Osteoblast (primary cell): ENCODE measurements at places on chromosomes 7 and 10. TPM values are rescaled to one million over a fixed set of nuclear protein-coding genes. Genes with fewer than 3 reads are reported as not detected.

DNA sequence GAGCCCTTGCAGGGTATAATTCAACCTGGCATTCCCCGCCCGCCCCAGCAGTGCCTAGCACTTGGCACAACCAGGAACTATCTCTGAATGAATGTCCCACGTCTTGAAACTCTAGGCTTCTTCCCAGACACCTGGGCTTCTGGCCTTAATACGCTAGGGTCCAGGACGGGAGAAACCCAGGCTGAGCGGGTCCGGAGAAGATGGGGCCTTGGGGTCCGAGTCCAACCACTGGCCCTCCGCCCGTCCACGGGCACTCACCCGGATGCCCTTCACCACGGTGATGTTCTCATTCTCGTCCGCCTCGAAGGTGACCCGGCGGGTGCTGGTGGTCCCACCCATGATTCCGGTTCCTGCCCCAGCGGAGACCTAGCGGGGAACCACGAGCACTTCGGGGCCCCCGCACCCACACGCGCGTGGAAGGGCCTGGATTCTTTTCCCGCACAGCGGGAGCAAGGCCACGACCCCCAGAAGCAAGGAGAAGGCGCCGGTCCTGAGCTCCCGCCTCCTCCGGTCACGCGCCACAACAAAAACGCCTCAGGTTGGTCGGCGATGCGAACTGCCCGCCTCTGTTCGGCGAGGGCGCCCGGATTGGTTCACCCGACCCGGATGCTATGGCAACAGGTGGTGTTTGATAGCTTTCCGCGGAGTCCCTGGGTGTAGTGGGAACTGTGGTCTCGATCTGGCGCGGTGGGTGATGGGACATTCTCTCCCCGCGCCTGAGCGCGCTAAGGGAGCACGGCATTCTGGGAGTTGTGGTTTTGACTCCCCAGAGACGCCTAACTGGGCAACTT lies at the start of gene CHCHD3:
Gene CHCHD3 (minus strand): TSS at position 492 of the 791 bp plus-strand sequence. CDS start 153 bp downstream, at position 339.
- H3K4me3 ChIP-seq: peak within 1 kb of the TSS; percentile 95
- H3K36me3 ChIP-seq: no peaks in the 10 kb centered on the region
- peak within 1 kb of the TSS; percentile 89 for H3K27ac ChIP-seq
- H3K4me1 ChIP-seq: peaks cover 11% of the 10 kb centered on the region
- peak; percentile 97 for DNase-seq
- no peaks in the 10 kb centered on the region for H3K27me3 ChIP-seq

- H3K4me1 ChIP-seq: no peaks in the 10 kb centered on the region
- DNase-seq: peak; percentile 50
- H3K36me3 ChIP-seq: no peaks in the 10 kb centered on the region
These were observed 22.3 kb upstream of the SFMBT2 start for GRCh38 chr10:7432884-7433726.

- peak; percentile 91 for DNase-seq
- H3K36me3 ChIP-seq: no peaks in the 10 kb centered on the region
- H3K27me3 ChIP-seq: no peaks in the 10 kb centered on the region
- peaks cover 12% of the 10 kb centered on the region for H3K4me1 ChIP-seq
- H3K27ac ChIP-seq: no peak overlapping the region
These were observed 238.0 kb upstream of the INHBA start for GRCh38 chr7:41940760-41941343.

DNA sequence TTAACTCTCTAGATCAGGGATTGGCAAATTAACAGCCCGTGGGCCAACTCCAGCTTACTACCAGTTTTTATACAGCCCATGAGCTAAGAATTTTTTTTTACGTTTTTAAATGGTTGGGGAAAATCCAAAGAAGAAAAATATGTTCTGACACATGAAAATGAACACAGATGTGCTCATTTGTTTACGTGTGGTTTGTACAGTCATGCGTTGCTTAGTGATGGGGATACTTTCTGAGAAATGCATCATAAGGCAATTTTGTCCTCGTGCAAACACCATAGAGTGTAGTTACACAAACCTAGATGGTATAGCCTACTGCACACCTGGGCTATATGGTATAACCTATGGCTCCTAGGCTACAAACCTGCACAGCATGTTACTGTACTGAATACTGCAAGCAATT lies 8.3 kb upstream of the SMKR1 start:
- H3K36me3 ChIP-seq: no peaks in the 10 kb centered on the region
- DNase-seq: no peak
- no peaks in the 10 kb centered on the region for H3K27me3 ChIP-seq
- peaks cover 25% of the 10 kb centered on the region for H3K4me1 ChIP-seq

- H3K36me3 ChIP-seq: no peaks in the 10 kb centered on the region
- H3K27me3 ChIP-seq: no peaks in the 10 kb centered on the region
- H3K27ac ChIP-seq: no peak overlapping the region
- H3K4me1 ChIP-seq: peaks cover 41% of the 10 kb centered on the region
These were observed 492.9 kb downstream of the TNS3 start for GRCh38 chr7:47089068-47089417.

DNA sequence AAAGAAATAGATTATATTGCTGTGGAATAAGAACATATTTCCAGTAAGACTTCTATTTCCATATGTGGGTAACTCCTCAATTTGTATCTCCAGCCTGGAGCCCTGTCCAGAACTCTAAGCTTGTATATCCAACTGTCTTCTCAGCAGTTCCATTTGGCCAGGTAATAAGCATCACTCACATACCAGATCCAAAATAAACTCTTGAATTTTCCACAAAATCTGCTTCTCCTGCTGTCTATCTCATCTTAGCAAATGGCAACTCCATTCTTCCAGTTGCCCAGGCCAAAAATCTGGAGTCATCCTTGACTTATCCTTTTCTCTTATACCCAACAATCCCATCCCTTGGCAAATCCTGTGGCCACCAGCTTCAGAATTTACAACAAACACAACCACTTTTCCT lies 325.8 kb downstream of the CAMK1D start:
- no peaks in the 10 kb centered on the region for H3K27me3 ChIP-seq
- H3K4me1 ChIP-seq: no peaks in the 10 kb centered on the region
- no peak overlapping the region for H3K27ac ChIP-seq

DNA sequence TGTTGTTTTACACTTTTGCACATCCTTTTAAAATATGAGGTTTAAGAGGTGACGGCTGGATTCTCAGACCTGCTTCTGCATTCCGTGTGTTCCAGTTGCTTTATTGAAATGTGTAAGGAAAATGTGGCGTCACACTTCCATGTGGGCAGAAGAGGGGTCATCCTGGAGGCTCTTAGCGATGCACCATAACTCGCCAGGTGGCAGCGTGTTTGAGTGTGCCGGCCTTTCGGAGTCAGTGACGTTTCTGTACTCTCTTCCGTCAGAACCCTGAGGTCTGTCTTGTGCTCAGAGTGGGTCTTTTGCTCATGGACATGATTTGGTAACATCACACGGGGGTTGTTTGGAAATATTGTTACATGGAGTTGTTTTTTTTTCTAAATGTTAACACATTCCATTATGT lies 9.1 kb downstream of the PPP2R2D start:
- no peak overlapping the region for H3K27ac ChIP-seq
- H3K4me3 ChIP-seq: no peak overlapping the region

GRCh38 chr7:55723621-55723941 lies 139.0 kb downstream of the SEPTIN14 start:
- no peaks in the 10 kb centered on the region for H3K4me1 ChIP-seq
- no peaks in the 10 kb centered on the region for H3K36me3 ChIP-seq
- no peak overlapping the region for H3K4me3 ChIP-seq
- no peak for DNase-seq
- H3K27ac ChIP-seq: no peak overlapping the region

SRI gene
- 66.3 and 77.1 TPM in 2 replicates for total RNA-seq

ST8SIA6 gene
- 0.36 and 0.88 TPM in 2 replicates for total RNA-seq

GRCh38 chr7:106329408-106329807 lies 44.6 kb upstream of the NAMPT start:
- H3K4me1 ChIP-seq: peaks cover 26% of the 10 kb centered on the region
- H3K36me3 ChIP-seq: no peaks in the 10 kb centered on the region
- no peak for DNase-seq
- H3K27ac ChIP-seq: no peak overlapping the region

DNA sequence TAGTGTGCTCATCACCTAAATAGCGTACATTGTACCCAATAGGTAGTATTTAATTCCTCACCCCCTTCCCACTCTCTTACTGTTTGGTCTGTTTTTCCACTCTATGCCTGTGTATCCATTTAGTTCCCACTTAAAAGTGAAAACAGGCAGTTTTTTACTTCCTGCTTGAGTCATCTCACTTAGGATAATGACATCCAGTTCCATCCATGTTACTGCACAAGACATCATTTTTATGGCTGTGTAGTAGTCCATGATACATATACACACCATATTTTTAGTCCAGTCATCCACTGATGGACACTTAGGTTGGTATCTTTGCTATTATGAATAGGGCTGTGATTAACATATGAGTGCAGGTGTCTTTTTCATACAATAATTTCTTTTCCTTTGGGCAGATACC lies 10.1 kb downstream of the STK17A start:
- no peak for DNase-seq
- peak overlapping the region; percentile 67 for H3K27ac ChIP-seq
- peaks cover 40% of the 10 kb centered on the region for H3K4me1 ChIP-seq
- H3K4me3 ChIP-seq: no peak overlapping the region
- no peaks in the 10 kb centered on the region for H3K27me3 ChIP-seq

RAB19 gene
- not detected in 2 replicates for total RNA-seq

GPR26 gene
- not detected in 2 replicates for total RNA-seq

FGFR2 gene
- total RNA-seq: 9.7 and 13.8 TPM in 2 replicates

- H3K27ac ChIP-seq: no peak overlapping the region
- H3K27me3 ChIP-seq: peaks cover 5% of the 10 kb centered on the region
- H3K36me3 ChIP-seq: no peaks in the 10 kb centered on the region
- no peaks in the 10 kb centered on the region for H3K4me1 ChIP-seq
- H3K4me3 ChIP-seq: no peak overlapping the region
- no peak for DNase-seq
These were observed 195.5 kb upstream of the PHYHIPL start for GRCh38 chr10:58980826-58981415.

GRCh38 chr7:76053461-76053860 lies 5.6 kb downstream of the MDH2 start:
- peak overlapping the region; percentile 68 for H3K27ac ChIP-seq
- peak; percentile 67 for DNase-seq
- peaks cover 20% of the 10 kb centered on the region for H3K4me1 ChIP-seq
- peaks cover 51% of the 10 kb centered on the region for H3K36me3 ChIP-seq
- H3K4me3 ChIP-seq: no peak overlapping the region

- peaks cover 4% of the 10 kb centered on the region for H3K27me3 ChIP-seq
- H3K36me3 ChIP-seq: no peaks in the 10 kb centered on the region
- DNase-seq: peak; percentile 84
- no peak overlapping the region for H3K27ac ChIP-seq
- H3K4me1 ChIP-seq: no peaks in the 10 kb centered on the region
These were observed 1.4 kb downstream of the TCERG1L start for GRCh38 chr10:131310142-131310541.

- H3K27ac ChIP-seq: peak overlapping the region; percentile 96
- peak; percentile 3 for DNase-seq
- H3K27me3 ChIP-seq: no peaks in the 10 kb centered on the region
- H3K36me3 ChIP-seq: no peaks in the 10 kb centered on the region
These were observed 45.9 kb downstream of the SVIL start for GRCh38 chr10:29588629-29589421.

ENTPD1 gene
- 7.6 and 10.6 TPM in 2 replicates for total RNA-seq
